ENCODE measurements at places on chromosomes 1 and 21. TPM values are rescaled to one million over a fixed set of nuclear protein-coding genes. Genes with fewer than 3 reads are reported as not detected.

TDRD10 gene
- total RNA-seq, result not detected

- no peaks in the 10 kb centered on the region for H3K27me3 ChIP-seq
- DNase-seq, result no peak
- H3K4me3 ChIP-seq, result no peak overlapping the region
- H3K36me3 ChIP-seq, result no peaks in the 10 kb centered on the region
- no peaks in the 10 kb centered on the region for H3K4me1 ChIP-seq
Observed at GRCh38 chr21:26245428-26245827, 74.9 kb upstream of the APP start.

DNA sequence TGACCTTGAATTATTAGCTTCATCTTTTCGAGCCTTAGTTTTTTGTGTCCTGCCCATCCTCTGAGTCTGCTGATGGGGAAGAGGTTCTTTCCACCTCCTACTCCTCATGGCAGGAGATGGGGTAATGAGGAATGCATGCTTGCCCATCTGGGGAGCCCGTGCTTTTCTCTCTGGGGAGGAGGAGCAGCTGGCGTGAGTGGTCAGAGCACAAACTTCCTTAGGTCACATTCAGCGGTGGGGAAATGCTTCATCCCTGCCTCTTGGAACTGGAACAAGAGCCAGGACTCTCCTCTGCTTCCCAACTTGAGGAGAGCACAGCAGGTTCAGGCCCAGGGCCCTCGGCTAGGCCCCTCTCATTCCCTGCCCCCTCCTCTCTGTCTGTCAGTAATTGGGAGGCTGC, 155.0 kb downstream of the PCNX2 start:
- no peak overlapping the region for H3K27ac ChIP-seq
- no peaks in the 10 kb centered on the region for H3K4me1 ChIP-seq
- H3K36me3 ChIP-seq, result no peaks in the 10 kb centered on the region
- H3K27me3 ChIP-seq, result no peaks in the 10 kb centered on the region
- DNase-seq, result no peak
- H3K4me3 ChIP-seq, result no peak overlapping the region

DNA sequence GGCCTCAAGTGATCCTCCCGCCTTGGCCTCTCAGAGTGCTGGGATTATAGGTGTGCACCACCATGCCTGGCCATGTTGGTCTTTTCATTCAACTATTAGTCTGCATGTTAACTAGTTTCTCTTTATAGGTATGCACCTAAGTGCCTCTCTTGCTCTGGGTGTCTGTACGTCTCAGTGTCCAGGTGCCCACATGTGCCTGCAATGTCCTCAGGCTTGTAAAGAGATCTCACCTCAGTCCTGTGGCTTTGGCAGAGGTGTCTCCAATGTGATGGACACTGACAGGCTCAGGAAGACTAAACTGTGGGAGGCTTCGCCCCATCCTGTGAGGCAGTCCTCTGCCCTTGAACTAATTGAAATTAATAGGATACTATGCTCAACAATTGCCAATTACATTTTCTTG, 526.3 kb downstream of the PTPRU start:
- no peaks in the 10 kb centered on the region for H3K4me1 ChIP-seq
- DNase-seq, result no peak
- no peaks in the 10 kb centered on the region for H3K36me3 ChIP-seq
- H3K4me3 ChIP-seq, result no peak overlapping the region
- no peak overlapping the region for H3K27ac ChIP-seq
- H3K27me3 ChIP-seq, result peaks cover 87% of the 10 kb centered on the region

- H3K4me1 ChIP-seq, result no peaks in the 10 kb centered on the region
- peaks cover 13% of the 10 kb centered on the region for H3K27me3 ChIP-seq
- no peak for DNase-seq
- no peak overlapping the region for H3K4me3 ChIP-seq
Observed at GRCh38 chr1:25782608-25783201, 17.3 kb upstream of the SELENON start.

All from Calu3 (cell line).